ENCODE measurements at places on chromosomes 1 and 21.

GRCh38 chr1:112509005-112509659 lies 367 bp downstream of the WNT2B start:
- no peaks in the 10 kb centered on the region for H3K36me3 ChIP-seq
- DNase-seq = no peak
- H3K4me1 ChIP-seq = peaks cover 5% of the 10 kb centered on the region
- H3K4me3 ChIP-seq = peak overlapping the region; percentile 71

DNA sequence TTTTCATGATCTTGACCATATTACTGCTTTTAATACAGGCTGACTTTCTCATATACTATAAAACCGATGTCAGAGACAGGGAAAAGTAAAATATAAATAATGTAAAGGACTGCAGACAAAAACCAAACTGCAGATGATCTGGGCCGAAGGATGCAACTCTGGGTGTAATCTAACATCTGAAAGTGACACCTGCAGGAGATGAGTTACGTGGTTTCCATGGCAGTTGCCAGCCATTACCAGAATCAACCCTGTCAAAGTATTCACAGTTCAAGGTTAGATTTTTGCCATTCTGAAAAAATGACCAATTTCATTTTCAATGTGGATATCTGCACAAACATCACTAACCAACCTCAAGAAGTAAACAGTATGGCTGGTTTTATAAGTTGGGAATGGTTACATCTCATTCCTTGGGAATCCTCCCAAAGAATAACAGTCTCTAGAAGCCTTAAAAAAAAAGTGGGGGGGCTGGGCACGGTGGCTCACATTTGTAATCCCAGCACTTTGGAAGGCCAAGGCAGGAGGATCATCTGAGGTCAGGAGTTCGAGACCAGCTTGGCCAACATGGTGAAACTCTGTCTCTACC lies 27.7 kb downstream of the DNAJC11 start:
- no peaks in the 10 kb centered on the region for H3K27me3 ChIP-seq
- no peak overlapping the region for H3K27ac ChIP-seq
- peaks cover 2% of the 10 kb centered on the region for H3K4me1 ChIP-seq
- H3K36me3 ChIP-seq = no peaks in the 10 kb centered on the region

GRCh38 chr1:20137604-20138003 lies 1.5 kb upstream of the PLA2G2F start:
- H3K36me3 ChIP-seq = peaks cover 3% of the 10 kb centered on the region
- H3K4me3 ChIP-seq = no peak overlapping the region
- peaks cover 58% of the 10 kb centered on the region for H3K27me3 ChIP-seq

DNA sequence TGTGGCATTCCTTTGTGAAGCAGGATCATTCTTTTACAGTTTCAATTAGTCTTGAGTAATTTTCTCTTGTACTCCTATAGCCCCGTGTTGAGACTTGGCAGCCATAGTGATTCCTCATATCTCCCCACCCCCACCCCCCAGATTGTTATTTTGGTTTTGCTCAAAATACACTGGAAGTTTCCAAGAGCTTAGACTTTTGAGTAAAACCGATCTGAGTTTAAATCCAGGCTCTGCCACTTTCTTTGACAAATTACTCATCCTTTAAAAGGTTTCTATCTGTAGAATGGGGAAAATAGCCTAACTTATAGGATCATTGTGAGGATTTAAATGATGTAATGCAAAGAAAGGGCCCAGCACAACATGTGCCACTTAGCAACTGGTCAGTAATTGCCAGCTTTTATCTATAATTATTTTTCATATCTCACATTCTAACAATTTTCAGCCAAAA lies 53.1 kb upstream of the RC3H1 start:
- H3K27me3 ChIP-seq = peaks cover 35% of the 10 kb centered on the region
- no peak overlapping the region for H3K4me3 ChIP-seq
- peaks cover 2% of the 10 kb centered on the region for H3K4me1 ChIP-seq
- H3K36me3 ChIP-seq = peaks cover 10% of the 10 kb centered on the region
- no peak overlapping the region for H3K27ac ChIP-seq
- DNase-seq = no peak

DNA sequence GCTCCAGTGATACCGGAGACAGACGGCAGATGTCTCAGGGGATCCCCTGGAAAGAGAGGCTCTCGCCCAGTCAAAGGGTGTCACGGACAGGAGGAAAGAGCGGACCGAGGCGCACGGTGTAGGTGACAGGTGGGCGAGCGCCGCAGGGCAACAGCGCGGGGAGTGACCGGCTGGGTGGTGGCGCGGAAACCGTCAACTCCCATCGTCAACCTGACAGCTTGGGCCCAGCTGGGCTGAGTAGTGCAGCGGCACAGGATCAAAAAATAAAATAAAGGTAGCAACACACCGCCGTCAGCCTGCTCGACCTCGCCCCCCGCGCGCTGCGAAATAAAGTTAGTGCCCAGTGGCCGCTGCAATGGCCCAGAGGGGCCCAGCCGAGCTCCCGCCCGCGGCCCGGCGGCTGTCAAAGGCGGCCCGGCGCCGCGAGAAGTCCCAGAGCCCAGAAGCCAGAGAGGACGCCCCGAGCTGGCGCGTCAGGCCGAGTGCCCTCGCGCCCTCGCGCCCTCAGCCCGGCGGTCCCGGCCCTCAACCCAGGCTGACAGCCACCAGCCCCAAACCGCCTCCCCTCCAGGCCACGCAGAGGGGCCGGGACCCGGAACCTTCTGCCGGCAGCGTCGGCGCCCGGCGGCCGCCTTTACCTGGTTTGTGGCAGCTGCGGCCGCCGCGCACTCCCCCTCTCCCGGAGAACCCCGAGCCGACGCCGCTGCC lies at the start of gene LYST:
Gene LYST, minus strand, starts transcription at position 702 of the 708 bp plus-strand sequence. CDS start 36,489 bp downstream, outside the sequence.
- peaks cover 5% of the 10 kb centered on the region for H3K36me3 ChIP-seq
- H3K4me3 ChIP-seq = peak within 1 kb of the TSS; percentile 98
- peak within 1 kb of the TSS; percentile 99 for H3K27ac ChIP-seq
- H3K27me3 ChIP-seq = no peaks in the 10 kb centered on the region

DNA sequence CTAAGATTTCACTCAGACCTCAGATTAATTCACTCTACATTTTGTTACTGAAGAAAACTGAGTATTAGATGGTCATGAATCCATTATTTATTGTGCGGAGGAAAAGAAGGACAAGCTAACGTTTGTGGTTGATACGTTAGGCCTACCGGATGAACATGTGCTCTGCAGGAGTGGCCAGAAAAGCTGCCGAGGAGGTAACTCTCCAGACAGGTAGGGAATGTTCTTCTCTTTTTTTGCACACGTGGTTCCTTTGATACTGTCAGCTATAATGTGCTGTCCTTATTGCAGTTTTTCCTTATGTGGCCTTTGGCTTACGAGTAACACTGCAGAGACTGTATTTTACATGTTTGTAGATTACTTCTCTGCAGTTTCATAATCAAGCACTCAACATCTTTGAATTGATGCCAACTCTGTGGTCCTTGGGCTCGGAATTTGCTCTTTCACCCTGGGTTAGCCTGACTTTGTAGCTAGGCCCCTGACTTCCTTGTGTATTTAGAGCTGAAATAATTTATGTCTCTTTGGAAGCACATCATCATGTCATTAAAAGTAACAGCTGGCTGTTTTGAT lies 13.6 kb downstream of the MTR start:
- no peak overlapping the region for H3K4me3 ChIP-seq
- no peak for DNase-seq
- H3K27me3 ChIP-seq = no peaks in the 10 kb centered on the region
- peaks cover 13% of the 10 kb centered on the region for H3K36me3 ChIP-seq

DNA sequence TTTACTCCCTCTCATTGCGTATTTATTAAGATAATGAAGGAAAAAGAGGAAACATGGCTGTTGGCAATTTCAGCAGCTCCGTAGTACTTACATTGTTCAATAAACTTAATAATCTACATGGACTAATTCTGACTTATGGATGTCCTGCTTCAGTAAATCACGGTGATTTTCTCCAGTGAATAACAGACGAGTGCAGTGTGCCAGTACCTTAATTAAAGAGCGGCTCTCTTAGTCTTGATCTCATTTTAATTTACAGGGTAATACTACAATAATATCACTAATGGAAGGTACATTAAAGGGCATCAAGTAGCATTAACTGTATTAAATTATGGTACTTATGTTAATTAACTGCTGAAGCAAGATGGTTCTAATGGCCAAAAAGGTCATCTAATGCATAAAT lies 187.2 kb downstream of the NTNG1 start:
- no peaks in the 10 kb centered on the region for H3K36me3 ChIP-seq
- H3K4me1 ChIP-seq = no peaks in the 10 kb centered on the region
- H3K4me3 ChIP-seq = no peak overlapping the region

DNA sequence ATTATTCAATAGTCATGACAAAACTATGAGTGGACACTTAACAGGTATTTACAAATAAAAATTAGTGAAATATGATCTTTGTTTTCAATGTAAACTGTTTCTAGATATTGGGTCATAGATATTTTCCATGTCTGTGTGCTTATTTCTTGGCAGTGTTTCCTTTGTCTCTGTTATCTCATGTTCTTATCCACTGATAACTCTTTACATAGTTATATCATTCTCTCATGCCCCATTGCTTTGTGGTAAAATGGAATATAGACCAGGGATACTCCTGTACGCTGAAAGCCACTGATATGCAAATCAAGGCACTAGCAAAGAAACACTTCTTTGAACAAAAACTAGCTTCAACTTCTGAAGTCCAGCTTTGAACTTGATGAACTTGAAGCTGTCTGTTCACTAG lies 113.1 kb downstream of the ITSN1 start:
- H3K4me1 ChIP-seq = no peaks in the 10 kb centered on the region
- no peaks in the 10 kb centered on the region for H3K27me3 ChIP-seq
- peaks cover 2% of the 10 kb centered on the region for H3K36me3 ChIP-seq
- DNase-seq = no peak
